ENCODE measurements at places on chromosomes 6 and 20.

- no peak for DNase-seq
Measured at GRCh38 chr6:68196645-68197044, 438.4 kb upstream of the ADGRB3 start.

DNA sequence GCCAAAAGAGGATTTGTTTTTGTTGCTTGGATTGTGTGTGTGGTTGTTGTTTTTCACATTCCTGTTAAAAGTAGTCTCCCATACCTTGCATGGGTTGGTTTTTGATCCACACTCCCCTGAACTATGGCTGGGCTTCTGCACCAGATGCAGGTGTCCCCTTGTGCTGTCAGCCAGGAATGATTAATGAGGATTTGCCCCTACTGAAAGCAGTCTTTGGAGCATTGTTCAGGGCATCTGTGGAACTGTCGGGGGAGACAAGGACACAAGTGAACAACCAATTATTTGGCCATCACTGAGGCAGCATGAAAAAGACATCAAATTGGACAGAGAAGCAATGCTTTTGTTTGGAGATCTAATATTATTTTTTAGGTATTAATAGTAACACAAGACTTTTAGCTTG, 373.2 kb upstream of the MMS22L start:
- DNase-seq: no peak

- no peak for DNase-seq
Measured at GRCh38 chr6:14703586-14703985, 542.3 kb upstream of the JARID2 start.

GRCh38 chr20:40493071-40493470, 196.0 kb downstream of the MAFB start:
- DNase-seq: no peak

DNA sequence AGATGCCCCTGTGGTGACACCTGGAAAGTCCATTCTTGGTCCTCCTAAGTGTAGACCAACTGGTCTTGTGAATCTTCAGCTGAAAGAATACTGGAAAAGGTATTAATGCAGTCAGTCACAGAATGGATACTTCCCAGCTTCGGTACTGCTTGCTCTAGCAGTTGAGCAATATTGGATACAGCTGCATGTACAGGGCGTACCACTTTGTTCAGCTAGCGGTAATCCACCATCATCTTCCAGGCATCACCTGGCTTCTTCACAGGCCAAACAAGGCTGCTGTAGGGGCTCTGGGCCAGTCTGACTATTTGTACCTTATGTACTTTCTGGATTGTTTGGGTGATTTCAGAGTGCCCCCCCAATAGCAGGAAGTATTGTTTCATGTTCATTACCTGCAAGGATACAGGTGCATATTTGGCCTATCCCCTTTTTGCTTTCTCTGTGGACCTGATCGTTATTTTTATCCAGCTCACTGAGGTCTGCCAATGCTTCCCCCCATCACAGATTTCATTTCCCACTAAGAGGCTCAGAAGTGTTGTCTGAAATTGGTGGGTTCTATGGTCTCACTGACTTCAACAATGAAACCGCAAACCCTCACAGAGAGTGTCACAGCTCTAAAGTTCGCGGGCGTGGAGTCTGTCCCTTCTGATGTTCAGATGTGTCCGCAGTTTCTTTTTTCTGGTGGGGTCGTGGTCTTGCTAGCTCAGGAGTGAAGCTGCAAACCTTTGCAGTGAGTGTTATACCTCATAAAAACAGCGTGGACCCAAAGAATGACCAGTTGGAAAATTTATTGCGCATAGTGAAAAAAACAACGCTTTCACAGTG, 52.2 kb downstream of the TRIM27 start:
- DNase-seq: no peak
